ENCODE measurements at places on chromosomes 4 and X. TPM values are rescaled to one million over a fixed set of nuclear protein-coding genes. Genes with fewer than 3 reads are reported as not detected.

MAGEA9B gene
- under 0.01 TPM for total RNA-seq

TRMT2B gene
- 13.4 TPM for total RNA-seq

BMPR1B gene
- total RNA-seq, result 2.3 TPM

NAA11 gene
- 0.97 TPM for total RNA-seq

CCDC110 gene
- 0.43 TPM for total RNA-seq

GNRHR gene
- not detected for total RNA-seq

MAGEC1 gene
- not detected for total RNA-seq

COX7B2 gene
- not detected for total RNA-seq

STPG2 gene
- 0.32 TPM for total RNA-seq

FOXR2 gene
- not detected for total RNA-seq

GAGE12J gene
- total RNA-seq, result not detected

CITED1 gene
- total RNA-seq, result not detected

POLN gene
- total RNA-seq, result 1.6 TPM

SLC2A9 gene
- total RNA-seq, result 0.43 TPM

SHISA3 gene
- not detected for total RNA-seq

SPANXN3 gene
- total RNA-seq, result not detected

SSX1 gene
- total RNA-seq, result not detected

PPP1R2C gene
- not detected for total RNA-seq

IL15 gene
- 11.6 TPM for total RNA-seq

AR gene
- total RNA-seq, result 11.3 TPM

UTP14A gene
- total RNA-seq, result 16.4 TPM

Data from fibroblast of villous mesenchyme (primary cell).